AG08396 (cell line): ENCODE measurements at places on chromosomes 11 and 22.

- DNase-seq: no peak
Measured at GRCh38 chr11:2251138-2251537, 19.2 kb downstream of the ASCL2 start.

GRCh38 chr22:35792506-35792905 lies 74.8 kb downstream of the APOL5 start:
- no peak for DNase-seq

DNA sequence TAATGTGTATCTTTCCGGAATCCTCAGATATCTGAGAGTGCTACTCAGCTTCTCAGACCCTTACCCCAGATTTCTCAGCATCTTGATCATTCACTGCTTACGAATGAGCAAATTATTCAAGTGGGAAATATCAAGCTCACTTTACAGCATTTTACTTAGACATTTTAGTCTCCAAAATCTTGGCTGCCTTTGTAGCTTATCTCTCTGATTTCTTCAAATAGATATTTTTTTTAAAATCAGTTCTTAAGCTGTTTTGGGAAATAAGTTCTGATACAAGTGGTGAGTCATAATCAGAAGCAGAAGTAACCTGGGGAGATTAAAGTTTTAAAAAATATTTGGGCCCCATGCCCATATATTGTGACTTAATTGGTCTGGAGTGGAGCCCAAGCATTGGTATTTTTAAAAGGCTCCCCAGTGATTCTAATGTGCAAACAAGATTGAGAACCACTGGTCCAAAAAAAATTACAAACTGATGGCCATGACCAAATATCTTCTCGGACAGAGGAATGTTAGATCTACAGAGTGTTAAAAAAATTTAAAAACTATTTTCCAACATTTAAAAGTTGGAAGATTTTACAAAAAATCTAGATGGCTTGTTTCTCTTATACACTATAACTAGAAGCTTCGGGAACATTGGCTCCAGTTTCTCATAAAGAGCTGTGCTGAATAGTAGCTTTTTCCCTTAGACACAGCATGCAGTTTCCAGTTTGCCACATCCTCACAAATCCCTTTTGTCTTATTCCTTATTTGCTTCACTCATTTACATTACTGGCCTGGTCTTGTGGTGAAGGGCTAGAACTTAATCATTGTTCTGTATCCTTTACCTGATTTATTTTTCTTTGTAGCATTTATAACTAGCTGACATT lies 87.8 kb upstream of the BMAL1 start:
- no peak for DNase-seq

- no peak for DNase-seq
Measured at GRCh38 chr11:22346282-22346681, 8.1 kb downstream of the SLC17A6 start.

GRCh38 chr11:61168042-61168688 lies 6.9 kb upstream of the VPS37C start:
- DNase-seq: no peak

GRCh38 chr11:70730411-70730810 lies 332.1 kb downstream of the CTTN start:
- no peak for DNase-seq

DNA sequence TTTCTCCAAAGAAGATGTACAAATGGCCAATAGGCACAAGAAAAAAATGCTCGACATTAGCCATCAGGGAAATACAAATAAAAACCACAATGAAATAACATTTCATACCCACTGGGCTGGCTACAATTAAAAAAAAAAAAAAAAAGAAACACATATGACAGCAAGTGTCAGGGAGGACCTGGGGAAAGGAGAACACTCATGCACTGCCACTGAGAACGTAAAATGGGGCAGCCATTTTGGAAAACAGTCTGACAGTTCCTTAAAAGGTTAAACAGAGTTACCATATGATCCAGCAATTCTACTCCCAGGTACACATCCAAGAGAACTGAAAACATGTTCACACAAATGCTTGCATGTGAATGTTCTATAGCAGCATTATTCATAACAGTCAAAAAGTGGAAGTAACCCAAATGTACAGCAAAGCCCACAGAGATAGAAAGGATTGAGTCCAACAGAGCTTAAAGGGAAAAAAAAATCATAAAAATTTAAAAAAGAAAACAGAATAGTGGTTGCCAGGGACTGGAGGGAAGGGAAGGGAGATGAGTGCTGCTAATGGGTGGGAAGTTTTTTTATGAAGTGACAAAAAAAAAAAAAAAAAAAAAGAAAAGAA lies 48.4 kb upstream of the CYP2D6 start:
- no peak for DNase-seq

GRCh38 chr22:37314315-37315074 lies 32.2 kb downstream of the CYTH4 start:
- no peak for DNase-seq

DNA sequence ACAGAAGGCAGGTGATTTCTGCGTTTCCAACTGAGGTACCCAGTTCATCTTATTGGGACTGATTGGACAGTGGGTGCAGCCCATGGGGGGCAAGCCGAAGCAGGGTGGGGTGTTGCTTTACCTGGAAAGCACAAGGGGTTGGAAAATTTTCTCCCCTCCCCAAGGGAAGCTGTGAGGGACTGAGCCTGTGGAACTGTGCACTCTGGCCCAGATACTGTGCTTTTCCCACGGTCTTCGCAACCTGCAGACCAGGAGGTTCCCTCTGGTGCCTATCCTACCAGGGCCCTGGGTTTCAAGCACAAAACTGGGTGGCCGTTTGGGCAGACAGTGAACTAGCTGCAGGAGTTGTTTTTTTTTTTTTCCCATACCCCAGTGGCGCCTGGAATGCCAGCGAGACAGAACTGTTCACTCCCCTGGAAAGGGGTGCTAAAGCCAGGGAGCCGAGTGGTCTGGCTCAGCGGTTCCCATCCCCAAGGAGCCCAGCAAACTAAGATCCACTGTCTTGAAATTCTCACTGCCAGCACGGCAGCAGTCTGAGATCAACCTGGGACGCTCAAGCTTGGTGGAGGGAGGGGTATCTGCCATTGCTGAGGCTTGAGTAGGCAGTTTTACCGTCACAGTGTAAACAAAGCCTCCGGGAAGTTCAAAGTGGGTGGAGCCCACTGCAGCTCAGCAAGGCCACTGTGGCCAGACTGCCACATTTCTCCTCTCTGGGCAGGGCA lies 97.2 kb downstream of the JRKL start:
- no peak for DNase-seq

- DNase-seq: peak; percentile 59
Measured at GRCh38 chr11:59556115-59556916, 45.0 kb downstream of the OR4D9 start.

GRCh38 chr11:14934641-14935351 lies 37.4 kb downstream of the CALCA start:
- DNase-seq: no peak

GRCh38 chr11:69233744-69234570 lies 60.0 kb upstream of the MYEOV start:
- no peak for DNase-seq

DNA sequence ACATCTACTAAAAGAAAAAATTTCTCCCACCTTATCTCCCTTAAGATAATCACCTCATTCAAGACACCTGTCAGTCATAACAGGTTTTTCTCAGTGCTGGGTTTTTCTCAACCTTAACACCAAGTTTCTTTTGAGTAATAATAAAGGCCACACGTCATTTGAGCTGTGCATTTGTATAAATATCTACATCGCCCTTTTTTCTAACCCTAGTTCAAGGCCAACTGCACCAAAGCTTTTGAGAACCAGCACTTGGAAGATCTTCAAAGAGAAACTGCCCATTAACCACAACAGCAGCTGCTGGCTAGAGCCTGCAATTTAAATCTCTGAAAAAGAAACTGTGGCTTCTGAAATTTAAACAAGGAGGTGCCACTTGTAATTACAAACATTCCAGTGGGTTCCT lies 6.9 kb downstream of the CADM1 start:
- DNase-seq: no peak

GRCh38 chr11:23111527-23111926 lies 251.3 kb upstream of the CCDC179 start:
- DNase-seq: no peak

DNA sequence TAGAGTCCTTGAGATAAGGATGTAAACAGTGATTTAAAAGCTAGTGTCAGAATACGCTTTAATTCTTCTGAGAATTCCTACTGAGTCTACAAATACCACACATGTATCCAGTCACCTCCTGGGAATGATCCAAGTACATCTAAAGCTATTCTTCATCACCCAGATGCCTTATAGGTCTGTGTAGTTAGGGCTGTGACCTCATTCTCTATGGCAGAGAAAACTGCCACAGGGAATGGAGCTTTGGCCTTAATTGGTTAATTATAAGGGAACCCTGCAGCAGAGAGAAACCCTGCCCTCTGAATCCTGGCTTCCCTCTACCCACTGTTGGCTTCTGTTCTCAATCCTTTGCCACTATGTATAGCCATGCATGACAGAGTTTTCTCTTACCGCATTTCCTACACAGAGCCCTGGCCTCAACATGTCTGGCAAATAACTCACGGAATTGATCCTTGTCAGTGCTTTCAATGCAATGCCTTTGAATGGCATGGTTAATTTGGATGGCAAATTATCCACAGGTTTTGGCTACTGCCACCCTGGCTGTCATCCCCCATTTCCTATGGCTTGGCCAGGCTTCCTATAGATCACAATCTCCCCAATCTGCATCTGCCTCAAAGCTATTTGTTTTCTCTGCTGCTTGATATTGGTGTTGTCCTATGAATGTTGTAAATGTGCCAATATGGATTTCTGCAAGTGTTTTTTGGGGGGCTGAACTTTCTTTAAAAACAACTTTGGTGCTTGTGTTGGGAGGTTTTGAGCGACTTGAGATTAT lies 2.9 kb downstream of the DIXDC1 start:
- DNase-seq: peak; percentile 73

- no peak for DNase-seq
Measured at GRCh38 chr11:65850217-65851082, 7.5 kb downstream of the CFL1 start.

- DNase-seq: peak; percentile 90
Measured at GRCh38 chr11:47917599-47918369, 62.6 kb upstream of the PTPRJ start.

DNA sequence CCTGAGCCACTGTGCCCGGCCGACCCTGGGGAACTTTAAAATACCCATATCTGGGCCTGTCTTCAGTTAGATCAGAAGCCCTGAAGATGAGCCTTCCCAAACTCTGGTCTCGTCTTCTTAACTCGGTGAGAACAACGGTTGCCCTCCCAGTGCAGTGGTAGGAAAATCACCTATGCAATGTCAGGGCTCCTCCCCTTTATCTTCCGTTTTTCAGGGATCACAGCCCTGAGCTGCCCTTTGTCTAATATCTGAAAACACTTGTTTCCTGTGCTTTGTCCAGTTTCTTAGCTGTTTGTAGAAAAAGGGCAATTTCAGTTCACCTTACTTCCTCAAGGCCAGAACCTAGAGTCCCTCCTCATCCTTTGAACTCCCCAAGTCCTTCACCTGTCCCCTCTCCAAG lies 9.4 kb downstream of the DRAP1 start:
- DNase-seq: no peak

- no peak for DNase-seq
Measured at GRCh38 chr22:17268501-17269223, 49.4 kb upstream of the ADA2 start.

DNA sequence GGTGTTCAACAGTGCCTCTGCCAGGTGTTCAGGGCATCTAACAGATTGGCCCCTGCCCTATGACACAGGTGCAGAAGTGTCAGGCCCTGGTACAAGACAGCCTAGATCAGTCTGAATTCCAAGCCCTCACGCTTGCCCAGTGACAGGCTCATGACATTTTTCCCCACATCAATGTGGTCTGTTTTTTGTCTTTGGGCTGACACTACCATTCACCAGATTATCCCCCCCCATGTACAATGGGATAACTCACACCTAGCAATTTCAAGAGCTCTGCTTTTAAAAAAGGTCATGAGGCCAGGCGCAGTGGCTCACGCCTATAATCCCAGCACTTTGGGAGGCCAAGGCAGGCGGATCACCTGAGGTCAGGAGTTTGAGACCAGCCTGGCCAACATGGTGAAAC lies 155.5 kb upstream of the PITPNB start:
- no peak for DNase-seq

GRCh38 chr22:22178992-22179391 lies 65.6 kb upstream of the VPREB1 start:
- no peak for DNase-seq

- no peak for DNase-seq
Measured at GRCh38 chr11:116517584-116517983, 255.2 kb downstream of the BUD13 start.

- DNase-seq: no peak
Measured at GRCh38 chr11:11296434-11296833, 56.6 kb downstream of the CSNK2A3 start.

DNA sequence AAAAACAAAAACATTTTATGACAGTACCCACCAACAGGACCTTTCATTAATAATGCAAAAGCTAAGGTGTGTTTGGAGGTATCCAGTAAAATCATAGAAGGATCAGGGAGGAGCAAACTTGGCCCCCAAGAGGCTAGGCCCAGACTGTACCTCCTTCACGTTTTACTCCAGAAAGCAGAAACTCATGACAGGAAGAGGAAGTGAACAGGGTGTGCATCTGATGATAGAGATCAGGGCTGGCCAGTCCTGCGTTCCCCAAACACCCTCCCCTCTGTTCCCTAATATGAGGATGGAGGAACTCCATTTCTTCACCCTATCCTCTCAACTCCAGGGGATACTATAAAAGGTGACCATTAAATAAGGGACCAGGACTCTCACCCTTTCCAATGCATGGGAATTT lies 10.2 kb upstream of the MS4A12 start:
- DNase-seq: no peak

- no peak for DNase-seq
Measured at GRCh38 chr11:36581536-36581935, 12.8 kb upstream of the IFTAP start.

GRCh38 chr22:49116021-49116420 lies 711.7 kb downstream of the BRD1 start:
- DNase-seq: no peak

GRCh38 chr11:66051766-66052663 lies at the start of gene SF3B2:
Gene SF3B2, plus strand, starts transcription at chr11:66052364. Its CDS starts 21 bp downstream, at chr11:66052385.
- DNase-seq: peak; percentile 98

DNA sequence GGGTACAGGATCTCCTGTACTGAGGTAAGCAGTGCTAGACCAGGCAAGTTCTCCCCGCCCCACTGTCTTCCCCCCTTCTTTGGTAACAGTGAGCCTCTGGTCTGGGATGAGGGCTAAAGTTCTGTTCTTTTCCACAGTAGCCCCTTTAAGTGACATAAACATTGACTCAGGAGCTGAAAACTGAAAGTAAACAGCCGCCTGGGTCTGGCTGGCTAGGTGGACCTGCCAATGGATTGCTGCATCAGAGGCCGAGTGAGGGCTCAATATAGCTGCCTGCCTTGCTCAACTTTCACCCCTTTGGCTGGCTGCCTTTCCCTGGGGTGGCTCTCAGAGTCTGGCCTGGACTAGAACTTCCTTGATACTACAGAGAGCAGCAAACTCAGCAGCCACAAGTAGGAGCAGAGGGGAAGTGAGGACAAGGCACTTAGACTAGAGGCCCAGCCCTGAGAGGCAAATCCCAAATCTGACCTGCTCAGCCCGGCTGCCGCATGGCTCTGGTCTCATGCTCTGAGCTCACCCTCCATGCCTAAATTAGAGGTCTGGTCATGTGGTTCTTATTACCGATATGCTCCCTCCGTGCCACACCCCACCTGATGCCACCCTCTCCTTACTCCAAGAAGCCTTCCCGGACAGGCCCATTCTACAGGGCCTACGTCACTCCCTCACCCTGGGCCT lies 9.6 kb upstream of the UCP3 start:
- DNase-seq: peak; percentile 86

GRCh38 chr22:42145175-42145574 lies 14.6 kb upstream of the CYP2D6 start:
- DNase-seq: no peak
